ENCODE measurements at places on chromosomes 12 and 14.
A peak's percentile ranks its signal among the peaks of the same experiment; 100 is the strongest.

- no peak for DNase-seq
These were observed 59.1 kb upstream of the HECTD1 start for GRCh38 chr14:31266437-31267331.

DNA sequence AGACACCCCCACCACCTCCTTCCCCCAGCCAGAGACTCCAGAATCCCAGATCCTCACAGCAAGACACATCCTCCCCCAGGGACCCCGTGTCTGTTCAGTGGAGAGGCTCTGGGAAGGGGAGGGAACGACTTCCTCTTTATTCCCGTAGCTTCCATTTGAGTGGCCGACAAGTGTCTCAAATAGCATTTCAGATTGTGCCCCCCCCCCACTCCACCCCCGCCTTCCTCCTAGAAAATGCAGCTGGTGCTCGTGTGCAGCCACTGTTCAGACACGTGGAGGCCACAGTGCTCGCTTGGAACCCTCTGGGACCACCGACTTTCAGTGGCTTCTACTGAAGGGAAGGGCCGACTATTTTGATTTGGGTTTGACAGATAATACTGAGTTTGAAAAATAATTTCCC is 14.3 kb downstream of the PPP2R5C start:
- no peak for DNase-seq

GRCh38 chr12:72729451-72730010 is 457.4 kb downstream of the TRHDE start:
- DNase-seq: no peak

DNA sequence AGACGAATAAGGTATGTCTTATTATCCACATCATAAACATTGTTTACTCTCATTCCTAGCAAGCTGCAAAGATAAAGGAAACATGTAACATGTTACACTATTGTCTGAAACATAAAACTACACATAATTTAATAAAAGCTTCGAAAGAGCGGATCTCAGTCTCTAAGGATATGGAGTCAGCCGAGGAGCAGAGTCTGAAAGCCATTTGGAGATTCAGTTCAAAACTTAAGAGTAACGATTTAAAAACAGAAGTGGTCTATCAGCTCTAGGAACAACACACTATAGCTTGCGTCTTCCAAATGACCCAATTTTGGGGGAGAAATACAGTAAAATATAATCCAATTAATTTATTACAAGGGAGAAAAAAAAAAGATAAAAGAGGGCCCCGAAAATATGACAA is 775 bp downstream of the NEMF start:
- DNase-seq: no peak

DNA sequence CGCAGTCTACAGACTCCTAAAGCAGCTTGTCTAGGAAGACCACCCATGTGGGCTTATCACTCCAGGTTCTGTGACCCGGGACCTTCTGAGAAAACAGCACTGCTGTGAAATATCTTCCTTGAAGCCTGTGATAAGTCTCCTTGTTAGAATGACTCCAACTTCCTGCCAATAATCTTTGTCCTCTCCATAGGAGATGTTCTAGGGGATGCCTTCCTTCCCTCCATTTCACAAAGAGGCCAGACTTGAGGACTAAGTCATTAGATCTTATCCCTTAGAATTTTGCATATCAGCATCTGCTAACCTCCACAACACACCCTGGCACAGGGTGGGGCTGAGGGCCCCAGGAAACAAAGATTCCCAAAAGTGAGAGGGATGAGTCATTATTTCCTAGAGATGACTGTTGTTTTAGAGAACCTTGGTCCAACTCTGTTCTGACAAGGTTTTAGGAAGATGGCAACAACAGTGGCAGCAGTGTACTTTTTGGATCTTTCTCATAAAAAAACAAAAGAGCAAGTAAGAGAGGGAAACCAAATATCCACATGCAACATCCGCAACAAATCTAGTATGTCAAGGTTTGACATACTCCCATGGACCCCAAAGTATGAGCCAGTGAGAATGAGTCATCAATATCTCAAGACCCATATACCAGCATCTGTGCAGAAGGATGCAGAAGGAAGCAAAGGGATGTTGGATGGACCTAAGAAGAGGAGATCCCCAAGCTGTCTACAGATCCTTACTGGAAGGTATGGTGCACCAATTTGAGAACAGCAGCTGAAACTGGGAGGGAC is 6.0 kb downstream of the LTB4R start:
- DNase-seq: no peak

DNA sequence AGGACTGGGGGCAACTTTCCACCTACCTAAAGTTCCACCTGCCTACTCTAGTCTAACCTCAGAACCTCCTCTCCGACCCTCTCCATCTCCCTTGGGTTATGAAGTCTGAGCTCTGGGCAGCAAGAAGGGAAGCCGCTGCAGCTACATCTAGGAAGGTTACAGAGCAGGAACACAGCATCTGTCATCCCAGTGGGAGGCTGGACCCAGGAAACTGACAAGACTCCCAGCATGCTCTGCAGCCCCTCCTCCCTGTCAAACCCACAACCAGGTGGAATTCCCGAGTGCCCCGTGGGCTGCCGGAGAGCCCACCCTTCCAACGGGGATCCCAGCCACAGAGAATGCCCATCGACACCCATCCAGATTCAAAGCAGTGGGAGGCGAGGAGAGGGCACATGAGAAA is 2.1 kb downstream of the TESC start:
- DNase-seq: peak; percentile 31

GRCh38 chr14:29687071-29687765 is 240.4 kb downstream of the PRKD1 start:
- DNase-seq: no peak

- DNase-seq: no peak
These were observed 14.6 kb upstream of the STAB2 start for GRCh38 chr12:103572312-103573045.

DNA sequence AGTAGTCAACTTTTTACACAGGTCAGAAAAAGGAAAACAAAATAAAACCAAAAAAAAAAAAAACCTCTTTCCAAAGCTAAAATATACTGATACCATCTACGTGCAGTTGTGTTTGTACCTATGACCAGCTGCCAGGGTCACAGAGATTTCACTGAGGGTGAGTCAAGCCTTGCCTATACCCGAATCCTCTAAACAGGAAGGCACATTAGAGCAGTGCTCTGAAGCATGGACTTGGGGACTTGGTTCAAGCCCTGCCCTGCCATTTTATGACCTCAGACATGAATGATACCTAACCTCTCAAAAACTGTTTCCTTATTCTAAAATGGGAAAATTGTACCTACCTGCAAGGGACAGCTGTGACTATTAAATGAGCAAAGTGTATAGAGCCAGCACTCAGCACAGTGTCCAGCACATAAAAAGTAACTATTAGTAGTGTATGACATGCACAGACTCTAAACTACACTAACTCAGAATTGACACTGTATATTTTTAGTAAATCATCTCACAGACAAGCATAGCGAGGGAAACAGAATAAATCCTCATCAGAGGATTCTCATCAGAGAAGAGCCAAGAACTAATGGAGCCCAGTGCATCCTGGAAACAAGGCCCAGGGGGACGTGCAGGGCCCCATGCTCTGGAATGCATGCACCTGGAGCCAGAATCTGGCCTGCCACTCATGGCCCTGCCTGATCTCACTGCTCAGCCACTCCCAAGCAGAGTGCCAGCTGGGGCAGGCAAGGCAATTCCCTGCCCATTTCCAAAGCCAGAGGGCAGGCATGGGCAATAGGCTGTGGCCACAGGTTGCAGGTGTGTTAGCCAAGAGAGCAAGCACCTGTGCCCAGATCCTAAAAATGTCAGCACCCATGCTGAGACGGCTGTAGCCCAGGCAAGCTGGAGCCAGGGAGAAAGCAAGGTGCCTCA is 57.0 kb downstream of the NT5DC3 start:
- no peak for DNase-seq

GRCh38 chr12:5083955-5084849 is 40.5 kb downstream of the KCNA5 start:
- DNase-seq: no peak

GRCh38 chr12:58174316-58174715 is 232.9 kb downstream of the ATP23 start:
- DNase-seq: no peak

DNA sequence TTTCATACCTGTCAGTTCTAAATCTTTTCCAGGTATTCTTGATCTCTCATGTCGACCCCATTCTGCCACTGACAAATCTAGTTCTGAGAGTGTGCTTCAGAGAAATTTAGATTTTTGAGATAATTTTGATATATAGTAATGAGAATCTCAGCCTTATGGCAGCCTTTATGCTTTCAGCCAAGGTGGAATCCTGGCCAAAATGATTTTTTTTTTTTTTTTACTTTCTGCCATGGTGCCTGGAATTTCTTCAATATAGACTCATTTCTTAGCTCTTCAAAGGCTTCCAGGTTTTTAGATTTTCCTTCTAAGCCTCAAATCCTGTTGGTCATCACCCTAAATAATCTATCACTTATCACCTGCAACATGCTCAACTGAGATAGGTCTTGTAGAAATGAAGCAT is 926.6 kb downstream of the NRXN3 start:
- DNase-seq: no peak

DNA sequence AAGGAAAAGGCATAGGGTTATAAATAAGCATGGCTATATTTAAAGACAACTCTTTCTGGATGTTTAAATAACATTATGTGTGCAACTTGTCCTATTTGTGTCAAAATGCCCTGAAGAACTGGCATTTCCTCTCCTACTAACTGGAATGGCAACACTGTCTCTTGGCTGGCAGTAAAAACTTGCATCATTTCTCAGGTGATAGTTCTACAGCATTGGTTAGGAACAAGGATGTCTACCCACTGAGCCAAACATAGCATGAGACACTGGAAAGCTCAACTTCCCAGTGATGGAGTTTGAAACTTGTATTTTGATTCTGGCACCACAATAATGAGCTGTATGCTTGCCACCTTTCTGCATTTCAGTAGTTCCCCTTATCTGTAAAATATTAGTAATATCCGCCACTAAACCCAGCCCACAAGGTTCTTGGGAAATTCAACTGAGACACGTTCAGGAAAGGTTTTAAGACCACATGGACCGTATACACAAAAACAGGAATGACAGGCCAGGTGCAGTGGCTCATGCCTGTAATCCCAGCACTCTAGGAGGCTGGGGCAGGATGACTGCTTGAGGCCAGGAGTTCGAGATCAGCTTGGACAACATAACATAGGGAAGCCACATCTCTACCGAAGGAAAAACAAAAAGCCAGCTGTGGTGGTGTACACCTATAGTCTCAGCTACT is 5.1 kb downstream of the SLC38A2 start:
- no peak for DNase-seq

- no peak for DNase-seq
These were observed 42.5 kb upstream of the OTOGL start for GRCh38 chr12:80056845-80057244.

DNA sequence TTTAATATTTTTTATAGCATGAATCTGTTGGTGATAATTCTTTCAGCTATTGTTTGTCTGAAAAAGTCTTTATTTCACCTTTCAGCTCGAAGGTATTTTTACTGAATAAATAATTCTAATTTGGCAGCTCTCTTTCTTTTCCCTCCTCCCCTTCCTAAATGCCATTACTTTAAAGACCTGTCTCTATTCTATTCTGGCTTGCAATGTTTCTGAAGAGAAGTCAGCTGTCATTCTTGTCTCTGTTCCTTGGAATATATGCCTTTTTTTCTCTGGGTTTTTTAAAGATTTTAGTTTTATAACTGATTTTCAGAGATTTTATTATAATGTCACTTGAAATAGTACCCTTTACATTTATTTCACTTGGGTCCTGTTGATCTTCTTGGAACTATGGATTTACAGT is 237.9 kb upstream of the DAAM1 start:
- DNase-seq: no peak

GRCh38 chr12:91811481-91812287 is 334.0 kb downstream of the BTG1 start:
- DNase-seq: peak; percentile 60

DNA sequence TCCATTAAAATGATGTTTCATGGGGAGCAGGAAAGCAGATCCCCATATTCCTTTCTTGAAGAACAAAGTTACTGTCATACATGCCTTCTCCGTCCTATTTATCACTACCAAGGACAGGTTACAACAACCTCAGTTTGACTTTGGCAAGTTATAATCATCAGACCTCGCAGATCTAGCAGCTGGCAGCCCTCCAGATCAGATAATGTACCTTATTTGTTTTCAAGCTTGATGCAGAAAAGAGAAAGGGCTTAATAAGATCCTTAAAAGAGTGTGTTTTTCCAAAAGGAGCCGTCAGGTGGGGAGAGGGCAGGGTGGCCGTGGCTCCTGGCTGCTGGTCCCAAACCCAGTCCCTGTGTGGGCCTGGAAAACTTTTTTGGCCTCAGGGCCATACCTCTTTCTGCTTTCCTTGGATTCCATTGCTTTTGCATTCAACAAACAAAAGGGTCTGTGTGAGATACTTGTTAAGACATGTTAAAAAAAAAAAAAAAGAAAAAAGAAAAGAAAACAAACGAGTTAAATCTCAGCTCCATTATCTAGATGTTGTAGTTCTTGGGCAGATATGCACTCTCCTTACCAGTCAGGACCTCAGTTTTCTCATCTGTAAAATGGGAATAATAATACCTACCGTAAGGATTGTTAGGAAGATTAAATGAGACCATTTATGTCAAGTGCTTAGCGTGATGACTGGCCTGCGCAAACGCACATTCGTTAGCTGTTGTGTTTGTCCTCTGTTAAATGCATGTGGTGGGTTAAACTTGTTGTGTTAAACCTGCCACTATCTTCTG is 64.6 kb downstream of the B4GALNT3 start:
- DNase-seq: no peak

DNA sequence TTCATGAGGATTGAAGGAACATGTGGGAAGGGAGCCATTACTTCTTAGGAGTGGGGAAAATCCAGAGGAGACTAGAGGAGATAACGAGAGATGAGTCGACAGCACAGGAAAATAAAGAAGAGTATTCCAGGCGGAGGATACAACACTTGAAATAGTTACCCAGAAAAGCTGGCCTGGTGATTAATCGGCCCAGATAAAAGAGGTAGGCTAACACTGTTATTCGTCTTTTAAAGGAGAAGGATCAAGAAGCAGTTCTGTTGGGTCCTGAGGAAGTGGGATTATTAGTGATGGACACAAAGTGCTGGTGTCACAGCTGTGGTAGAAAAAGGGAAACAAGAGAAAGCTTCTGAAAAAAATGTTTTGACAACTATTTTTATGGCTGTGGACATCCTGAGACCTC is 425.3 kb downstream of the ZFP36L1 start:
- peak; percentile 20 for DNase-seq

GRCh38 chr14:83251402-83251801 is 1717.7 kb upstream of the SEL1L start:
- no peak for DNase-seq

DNA sequence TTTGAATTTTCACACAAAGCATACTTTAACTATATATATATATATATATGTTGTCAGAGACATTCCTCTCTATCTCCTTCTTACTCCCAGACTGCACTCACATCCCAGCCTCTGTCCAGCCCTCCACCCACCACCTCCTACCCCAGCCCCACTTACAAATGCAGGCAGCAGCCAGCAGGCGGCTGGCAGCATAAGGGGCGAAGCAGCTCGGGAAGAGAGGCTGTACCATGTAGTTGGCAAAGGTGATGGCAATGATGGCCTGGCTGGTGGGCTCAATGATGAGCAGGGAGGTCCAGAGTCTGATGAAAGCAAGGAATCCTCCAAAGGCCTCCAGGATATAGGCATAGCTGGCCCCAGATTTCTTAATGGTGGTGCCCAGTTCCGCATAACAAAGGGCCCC is 2.5 kb downstream of the SLC7A7 start:
- no peak for DNase-seq
